ENCODE measurements at places on chromosomes 11 and 22. TPM values are rescaled to one million over a fixed set of nuclear protein-coding genes. Genes with fewer than 3 reads are reported as not detected.
A peak's percentile ranks its signal among the peaks of the same experiment; 100 is the strongest.

DNA sequence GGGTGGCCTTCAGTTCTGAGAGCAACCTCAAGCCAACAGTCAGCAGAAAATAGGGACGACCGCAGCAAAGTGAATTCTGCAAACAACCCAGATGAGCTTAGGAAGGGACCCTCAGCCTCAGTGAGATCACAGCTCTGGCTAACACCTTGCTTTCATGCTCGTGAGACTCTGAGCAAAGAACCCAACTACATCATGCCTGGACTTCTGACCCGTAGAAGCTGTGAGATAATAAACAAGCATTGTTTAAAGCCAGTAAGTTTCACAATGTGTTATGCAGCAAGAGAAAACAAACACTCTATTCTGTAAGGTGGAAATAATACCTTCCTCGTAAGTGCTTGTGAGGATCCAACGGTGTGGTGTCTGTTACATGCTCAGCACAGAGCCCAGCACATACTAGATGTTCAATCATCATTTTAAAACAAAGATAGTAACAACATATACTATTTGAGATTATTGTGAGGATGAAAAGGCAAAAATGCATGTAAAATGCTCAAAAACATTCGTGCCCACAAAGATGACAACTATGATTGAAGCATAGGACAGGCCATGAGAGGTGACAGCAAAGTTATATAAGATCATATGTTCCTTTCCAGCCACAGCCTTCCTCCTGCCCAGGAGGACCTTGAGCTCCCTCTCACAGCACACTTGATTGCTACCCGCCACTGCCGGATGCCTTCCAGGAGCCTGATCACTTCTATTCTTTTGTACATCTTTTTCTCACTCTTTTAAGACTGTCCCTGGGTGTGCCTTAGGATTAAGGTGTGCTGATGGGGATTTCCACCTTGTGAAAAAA lies 433.3 kb downstream of the BUD13 start:
- no peaks in the 10 kb centered on the region for H3K27me3 ChIP-seq
- no peak overlapping the region for H3K27ac ChIP-seq
- H3K4me1 ChIP-seq, result no peaks in the 10 kb centered on the region
- H3K4me3 ChIP-seq, result no peak overlapping the region
- no peak for DNase-seq

- no peak overlapping the region for H3K4me3 ChIP-seq
- H3K36me3 ChIP-seq, result no peaks in the 10 kb centered on the region
- DNase-seq, result no peak
- no peak overlapping the region for H3K27ac ChIP-seq
- no peaks in the 10 kb centered on the region for H3K4me1 ChIP-seq
Observed at GRCh38 chr11:99257131-99257530, 236.4 kb downstream of the CNTN5 start.

DNA sequence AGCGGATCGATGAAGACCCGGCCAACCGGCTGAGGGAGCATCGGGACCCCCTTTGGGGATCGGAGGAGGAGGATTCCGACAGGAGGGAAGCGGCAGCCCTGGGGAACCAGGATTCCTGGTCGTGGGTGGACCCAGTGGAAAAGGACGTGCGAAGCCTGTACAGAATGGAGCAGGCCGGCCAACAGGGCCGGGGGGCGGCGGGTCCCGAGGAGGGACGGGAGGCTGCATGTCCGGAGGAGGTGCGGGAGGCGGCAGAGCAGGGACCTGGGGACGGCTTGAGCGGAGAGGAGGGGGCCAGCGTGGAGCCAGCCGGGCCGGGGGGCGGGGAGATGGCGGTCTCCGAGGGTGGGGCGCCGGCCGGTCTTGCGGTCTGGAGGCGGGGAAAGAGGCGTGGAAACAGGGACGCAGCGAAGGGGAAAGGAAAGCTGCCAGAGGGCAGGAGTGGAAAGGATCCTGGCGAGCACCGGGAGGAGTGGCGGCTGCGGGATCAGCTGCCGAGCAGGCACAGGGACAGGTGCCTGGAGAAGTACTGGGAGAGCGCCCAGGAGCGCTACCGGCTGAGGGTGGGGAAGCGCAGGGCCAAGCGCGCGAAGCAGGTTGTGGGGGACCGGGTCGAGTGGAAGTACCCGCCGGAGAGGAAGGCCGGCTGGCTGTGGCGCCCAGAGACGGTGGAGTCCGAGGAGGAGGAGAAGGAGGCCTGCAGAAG lies at the start of gene ANO5:
Gene ANO5, plus strand, starts transcription at position 444 of the 706 bp plus-strand sequence. CDS start 408 bp downstream, outside the sequence.
- DNase-seq, result peak; percentile 85
- H3K36me3 ChIP-seq, result no peaks in the 10 kb centered on the region
- H3K4me1 ChIP-seq, result peaks cover 14% of the 10 kb centered on the region
- H3K27me3 ChIP-seq, result no peaks in the 10 kb centered on the region
- H3K27ac ChIP-seq, result peak within 1 kb of the TSS; percentile 30

DNA sequence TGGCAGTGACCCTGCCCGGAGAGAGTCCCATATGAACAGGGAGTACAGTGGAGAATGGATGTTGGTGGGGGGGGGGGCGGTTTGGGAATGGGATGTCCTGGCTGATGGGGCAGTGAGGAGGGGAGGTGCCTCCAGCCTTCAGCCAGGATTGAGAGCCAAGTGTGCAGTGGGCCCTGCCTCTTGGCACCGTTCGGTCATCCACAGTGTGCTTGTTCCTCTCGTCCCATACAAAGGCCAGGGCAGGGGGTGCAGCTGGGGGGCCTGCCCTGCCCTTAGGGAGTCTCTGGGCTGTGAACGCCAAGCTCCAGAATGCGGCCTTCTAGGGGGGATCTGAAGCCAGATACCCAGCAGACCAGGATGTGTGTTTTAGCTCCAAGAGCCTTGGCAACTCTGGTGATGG lies 34.0 kb downstream of the KCNC1 start:
- no peak overlapping the region for H3K4me3 ChIP-seq
- no peaks in the 10 kb centered on the region for H3K27me3 ChIP-seq
- H3K4me1 ChIP-seq, result no peaks in the 10 kb centered on the region
- DNase-seq, result peak; percentile 23
- no peaks in the 10 kb centered on the region for H3K36me3 ChIP-seq
- H3K27ac ChIP-seq, result no peak overlapping the region

DNA sequence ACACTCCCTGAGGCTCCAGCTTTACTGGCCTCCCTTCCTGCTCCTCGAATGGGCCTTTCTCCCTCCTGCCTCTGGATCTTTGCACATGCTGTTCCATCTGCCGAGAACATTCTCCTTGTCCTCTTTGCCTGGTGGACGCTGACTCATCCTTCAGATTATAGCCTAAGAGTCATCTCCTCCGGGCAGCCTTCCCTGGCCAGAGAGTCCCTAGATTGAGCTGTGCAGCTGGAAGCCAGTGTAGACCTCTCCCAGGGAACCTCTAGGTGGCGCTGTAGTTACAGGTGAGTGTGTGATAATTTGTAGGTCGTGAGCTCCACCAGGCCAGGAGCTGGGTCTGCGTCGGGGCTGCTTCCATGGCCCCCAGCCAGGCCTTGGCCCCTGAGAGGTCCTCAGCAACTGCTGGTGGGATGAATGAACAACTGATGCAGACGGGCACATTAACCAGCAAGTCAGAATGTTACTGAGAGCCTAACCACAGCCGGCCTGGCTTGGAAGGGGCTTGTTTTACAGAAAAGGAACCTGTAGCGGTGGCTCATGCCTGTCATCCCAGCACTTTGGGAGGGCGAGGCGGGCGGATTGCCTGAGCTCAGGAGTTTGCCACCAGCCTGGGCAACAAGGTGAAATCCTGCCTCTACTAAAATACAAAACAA lies 8.7 kb downstream of the PNPLA5 start:
- H3K4me1 ChIP-seq, result no peaks in the 10 kb centered on the region
- no peak overlapping the region for H3K27ac ChIP-seq
- DNase-seq, result peak; percentile 52
- H3K4me3 ChIP-seq, result no peak overlapping the region
- no peaks in the 10 kb centered on the region for H3K36me3 ChIP-seq

GRCh38 chr22:20413217-20414058 lies 19.5 kb downstream of the ZNF74 start:
- H3K36me3 ChIP-seq, result no peaks in the 10 kb centered on the region
- H3K4me1 ChIP-seq, result peaks cover 3% of the 10 kb centered on the region
- no peaks in the 10 kb centered on the region for H3K27me3 ChIP-seq
- H3K4me3 ChIP-seq, result no peak overlapping the region

DNA sequence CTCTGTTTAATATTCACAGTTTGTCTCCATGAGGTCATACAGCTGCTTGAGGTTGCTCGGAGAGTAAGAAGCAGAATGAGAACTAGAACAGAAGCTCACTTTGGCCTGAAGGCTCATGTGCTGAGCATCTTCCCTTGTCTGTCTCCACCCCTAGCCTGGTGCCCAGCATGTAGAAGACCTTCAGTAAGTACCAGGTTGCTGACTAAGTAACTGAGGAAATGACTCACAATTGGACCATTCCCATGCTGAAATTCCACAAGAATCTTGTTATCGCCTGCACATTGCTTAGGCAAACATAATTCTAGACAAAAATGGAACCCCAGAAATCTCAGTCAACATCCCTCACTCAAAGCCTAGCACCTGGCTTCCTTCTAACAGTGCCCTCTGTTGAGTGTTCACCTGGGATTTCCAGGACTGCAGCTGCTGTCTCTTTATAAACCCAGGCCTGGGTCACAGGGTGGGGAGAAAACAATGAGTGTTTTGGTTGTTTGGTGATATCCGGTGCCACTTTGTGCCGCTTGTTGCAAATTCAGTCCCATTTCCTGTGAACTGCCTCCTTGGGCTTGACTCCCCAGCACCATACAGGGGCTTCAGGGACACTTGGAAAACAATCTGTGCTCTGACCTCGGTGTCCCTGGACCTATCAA lies 406.8 kb downstream of the ETS1 start:
- no peaks in the 10 kb centered on the region for H3K27me3 ChIP-seq
- H3K36me3 ChIP-seq, result no peaks in the 10 kb centered on the region
- H3K4me3 ChIP-seq, result no peak overlapping the region
- H3K4me1 ChIP-seq, result no peaks in the 10 kb centered on the region
- DNase-seq, result no peak
- H3K27ac ChIP-seq, result no peak overlapping the region

DNA sequence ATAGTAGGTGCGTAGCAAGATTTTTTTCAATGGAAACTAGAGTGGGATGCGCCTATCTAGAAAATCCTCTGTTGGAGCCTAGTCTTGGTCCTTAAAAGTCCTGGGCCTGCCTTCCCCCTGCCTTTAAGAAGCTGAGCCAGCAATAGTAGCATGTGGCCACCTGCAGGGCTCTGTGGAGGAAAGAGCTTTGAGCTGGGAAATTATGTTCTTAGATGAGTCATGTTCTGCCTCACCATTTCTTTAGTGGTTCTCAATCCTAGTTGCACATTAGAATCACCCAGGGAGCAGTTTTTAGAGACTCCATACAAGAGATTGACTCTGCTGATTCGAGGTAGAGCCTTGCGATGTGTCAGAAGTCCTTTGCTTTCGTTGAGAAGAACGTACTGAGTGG lies 133.5 kb downstream of the COMMD9 start:
- H3K36me3 ChIP-seq, result no peaks in the 10 kb centered on the region
- H3K4me3 ChIP-seq, result no peak overlapping the region
- no peaks in the 10 kb centered on the region for H3K27me3 ChIP-seq

GRCh38 chr11:33987975-33988580 lies 63.5 kb upstream of the CAPRIN1 start:
- H3K27me3 ChIP-seq, result peaks cover 5% of the 10 kb centered on the region
- peak; percentile 78 for DNase-seq
- no peaks in the 10 kb centered on the region for H3K36me3 ChIP-seq
- no peak overlapping the region for H3K27ac ChIP-seq
- no peak overlapping the region for H3K4me3 ChIP-seq

GRCh38 chr11:19864141-19865140 lies 151.8 kb downstream of the NAV2 start:
- H3K4me1 ChIP-seq, result no peaks in the 10 kb centered on the region
- DNase-seq, result no peak
- no peaks in the 10 kb centered on the region for H3K27me3 ChIP-seq
- H3K4me3 ChIP-seq, result no peak overlapping the region
- no peaks in the 10 kb centered on the region for H3K36me3 ChIP-seq
- H3K27ac ChIP-seq, result no peak overlapping the region

GRCh38 chr22:23151827-23152226 lies 6.5 kb downstream of the RAB36 start:
- H3K36me3 ChIP-seq, result no peaks in the 10 kb centered on the region
- no peak overlapping the region for H3K27ac ChIP-seq
- H3K4me1 ChIP-seq, result peaks cover 26% of the 10 kb centered on the region
- no peak overlapping the region for H3K4me3 ChIP-seq

DNA sequence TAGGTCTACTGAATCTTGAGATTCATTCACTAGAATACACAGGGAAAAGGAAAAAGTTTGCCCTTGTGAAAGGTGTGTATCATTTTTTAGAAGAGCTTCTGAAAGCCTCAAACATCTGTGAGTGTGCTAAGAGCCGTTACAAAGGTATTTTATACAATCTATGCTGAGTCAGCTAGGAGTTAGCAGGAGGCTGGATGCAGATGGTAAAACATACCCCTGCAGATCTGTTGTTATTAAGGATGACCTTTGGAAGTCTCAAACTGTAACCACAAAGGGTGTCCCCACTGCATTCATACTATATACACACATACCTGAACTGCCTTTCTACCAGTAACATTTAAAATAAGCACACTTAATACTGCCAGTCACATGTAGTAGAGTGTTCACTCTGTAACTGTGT lies 8.4 kb upstream of the C11orf91 start:
- H3K36me3 ChIP-seq, result peaks cover 73% of the 10 kb centered on the region
- DNase-seq, result no peak
- no peak overlapping the region for H3K4me3 ChIP-seq
- no peak overlapping the region for H3K27ac ChIP-seq
- H3K4me1 ChIP-seq, result peaks cover 44% of the 10 kb centered on the region

DNA sequence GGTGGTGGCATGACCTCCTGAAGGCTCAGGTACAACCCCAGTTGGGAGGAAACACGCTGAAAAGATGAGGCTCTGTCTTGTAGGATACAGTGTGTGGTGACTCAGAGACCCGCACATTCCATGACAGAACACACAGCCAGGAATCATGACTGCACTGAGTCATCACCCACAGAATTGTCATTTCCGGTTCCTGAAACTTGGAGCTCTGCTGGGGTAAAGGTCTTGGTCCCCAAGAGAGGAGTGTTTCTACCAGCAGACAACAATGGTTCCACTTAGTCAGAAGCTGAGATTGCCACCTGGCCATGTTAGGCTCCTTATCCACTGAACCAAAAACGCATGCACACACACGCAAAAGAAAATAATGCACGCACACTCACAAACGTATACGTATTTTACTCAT lies 31.5 kb upstream of the CYB5R3 start:
- H3K27me3 ChIP-seq, result no peaks in the 10 kb centered on the region
- H3K27ac ChIP-seq, result no peak overlapping the region
- H3K4me1 ChIP-seq, result peaks cover 46% of the 10 kb centered on the region
- no peak for DNase-seq

DNA sequence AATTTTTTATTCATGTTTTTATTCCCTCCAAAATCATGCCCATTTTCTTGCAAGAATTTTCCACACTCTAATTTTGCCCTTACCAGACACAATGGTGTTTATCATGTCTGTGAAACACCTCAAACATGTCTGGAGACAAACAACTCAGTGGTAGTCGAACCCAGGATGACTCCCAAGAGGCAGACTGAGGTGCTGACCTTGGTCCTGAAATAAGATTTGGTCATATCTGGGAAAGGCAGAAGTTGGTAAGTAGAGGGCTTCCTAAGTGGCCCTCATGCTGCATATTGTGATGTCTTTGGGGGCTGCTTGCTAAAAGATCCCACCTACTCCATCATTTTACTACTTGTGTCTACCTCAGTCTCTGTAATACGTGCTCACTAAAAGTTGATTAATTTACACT lies 369.4 kb upstream of the ISX start:
- no peak overlapping the region for H3K27ac ChIP-seq
- DNase-seq, result no peak
- H3K36me3 ChIP-seq, result no peaks in the 10 kb centered on the region
- H3K27me3 ChIP-seq, result peaks cover 4% of the 10 kb centered on the region
- no peak overlapping the region for H3K4me3 ChIP-seq

The PATE2 gene
- not detected for total RNA-seq

The SCN4B gene
- total RNA-seq, result 7.2 TPM

The NLRP6 gene
- total RNA-seq, result 1.7 TPM

The POTEH gene
- not detected for total RNA-seq

The KCNK4 gene
- total RNA-seq, result not detected

The FAM227A gene
- 0.98 TPM for total RNA-seq

The SYT8 gene
- total RNA-seq, result 12.5 TPM

The LMO1 gene
- not detected for total RNA-seq

The IL17REL gene
- not detected for total RNA-seq

The PTPRCAP gene
- 17.7 TPM for total RNA-seq

The OR4D5 gene
- total RNA-seq, result not detected

Data from upper lobe of right lung (tissue), 1 donor.